ENCODE measurements at places on chromosomes 3 and 15.

DNA sequence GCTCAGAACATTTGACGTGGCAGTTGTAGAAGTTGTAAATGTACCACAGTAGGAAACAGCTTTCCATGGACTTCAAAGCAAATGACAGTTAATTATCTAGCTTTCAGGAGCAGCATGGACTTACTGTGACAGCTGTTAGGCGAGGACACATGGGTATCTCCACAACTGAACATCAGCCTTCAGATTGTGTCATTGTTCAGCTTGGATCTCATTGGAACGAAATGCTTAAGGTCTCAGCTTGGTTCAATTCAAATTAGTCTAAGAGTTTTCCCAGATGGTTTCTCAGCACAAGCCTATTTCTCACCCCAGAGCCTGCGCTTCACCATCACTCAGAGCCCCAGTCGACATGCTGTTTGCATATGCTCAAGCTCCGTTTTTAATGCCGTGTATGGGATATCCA, 21.1 kb upstream of the GYG1 start:
- DNase-seq = no peak

- DNase-seq = no peak
Observed at GRCh38 chr15:45634432-45635190, at the start of gene SQOR. Gene SQOR, plus strand, starts transcription at chr15:45635029. Its CDS starts 23,895 bp downstream, at chr15:45658924.

DNA sequence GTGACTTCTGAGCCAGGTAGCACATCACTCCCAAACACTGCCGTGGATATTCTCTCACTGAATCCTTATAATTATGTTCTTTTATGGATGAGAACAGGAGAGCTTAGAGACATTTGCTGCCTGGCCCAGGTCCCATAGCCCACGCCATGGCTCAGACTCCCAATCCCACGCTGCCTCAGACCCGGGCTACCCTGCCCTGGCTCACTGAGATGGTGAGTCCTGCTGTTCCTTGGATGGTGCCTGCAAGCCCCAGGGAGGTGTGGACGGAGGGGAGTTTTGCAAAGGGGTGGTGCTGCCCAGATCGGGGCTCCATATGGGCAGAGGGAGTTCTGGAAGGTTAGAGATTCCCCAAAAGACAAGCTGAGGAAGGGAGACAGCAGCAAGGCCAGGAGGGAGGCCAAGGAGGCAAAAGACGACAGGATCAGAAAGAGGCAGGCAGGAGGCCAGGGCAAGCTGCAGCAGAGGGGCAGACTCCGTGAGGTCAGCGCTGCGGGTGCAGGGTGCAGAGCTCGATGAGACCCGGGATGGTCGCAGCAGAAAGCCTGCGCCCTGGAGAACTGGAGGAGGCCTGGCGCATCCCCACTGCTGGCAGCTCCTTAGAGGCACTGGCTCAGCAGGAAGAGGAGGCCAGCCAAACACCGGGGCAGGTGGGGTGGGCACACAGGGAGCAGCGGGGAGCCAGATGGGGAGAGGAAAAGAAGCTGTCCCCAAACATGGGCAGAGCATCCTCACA, 95.7 kb upstream of the ALDH1A3 start:
- DNase-seq = no peak

- DNase-seq = no peak
Observed at GRCh38 chr3:10345911-10346310, 25.0 kb upstream of the SEC13 start.

DNA sequence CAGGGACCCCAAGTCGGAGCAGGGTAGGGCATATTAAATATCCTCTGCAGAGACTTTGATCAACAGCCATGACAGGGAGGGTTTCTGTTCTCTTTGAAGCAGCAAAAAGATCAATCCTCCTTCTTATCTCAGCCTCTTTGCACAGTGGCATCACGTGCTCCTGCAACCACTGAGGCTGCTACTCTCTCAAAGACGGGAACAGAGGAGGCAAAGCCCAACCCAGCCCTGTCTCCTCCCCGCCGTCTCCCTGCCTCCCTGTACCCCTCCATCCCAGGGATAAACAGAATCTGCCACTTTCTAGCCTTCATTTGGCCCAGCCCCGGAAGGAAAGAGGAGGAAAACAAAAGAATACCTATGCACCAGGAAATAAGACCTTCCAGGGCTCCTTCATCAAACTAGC, 7.5 kb upstream of the TBC1D21 start:
- no peak for DNase-seq

GRCh38 chr15:83066034-83066733, 868 bp downstream of the BTBD1 start:
- DNase-seq = no peak

- DNase-seq = no peak
Observed at GRCh38 chr3:9398700-9399336, 1.4 kb downstream of the SETD5 start.

GRCh38 chr3:124903896-124904834, 17.0 kb upstream of the ITGB5 start:
- DNase-seq = no peak

DNA sequence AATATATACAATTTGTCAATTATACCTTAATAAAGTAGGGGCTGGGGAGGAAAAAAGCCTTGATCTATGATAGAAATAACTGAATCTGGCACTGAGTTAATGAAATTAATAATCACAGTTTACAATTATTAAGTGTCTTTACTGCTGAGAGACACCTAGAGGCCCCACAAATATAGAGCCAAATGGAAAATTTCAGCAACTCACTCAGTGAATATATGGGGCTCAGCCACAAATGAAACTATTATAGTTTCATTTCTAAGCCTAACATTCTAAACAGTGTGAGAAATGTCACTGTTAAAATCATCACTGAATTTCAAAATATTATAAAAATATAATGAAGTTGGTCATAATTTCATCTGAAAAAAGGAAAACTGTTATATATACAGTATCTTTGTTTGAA, 40.3 kb downstream of the GNB4 start:
- DNase-seq = no peak

- DNase-seq = no peak
Observed at GRCh38 chr3:177449360-177450006, 252.2 kb upstream of the TBL1XR1 start.

GRCh38 chr3:60636846-60637245, 614.4 kb downstream of the FHIT start:
- no peak for DNase-seq

DNA sequence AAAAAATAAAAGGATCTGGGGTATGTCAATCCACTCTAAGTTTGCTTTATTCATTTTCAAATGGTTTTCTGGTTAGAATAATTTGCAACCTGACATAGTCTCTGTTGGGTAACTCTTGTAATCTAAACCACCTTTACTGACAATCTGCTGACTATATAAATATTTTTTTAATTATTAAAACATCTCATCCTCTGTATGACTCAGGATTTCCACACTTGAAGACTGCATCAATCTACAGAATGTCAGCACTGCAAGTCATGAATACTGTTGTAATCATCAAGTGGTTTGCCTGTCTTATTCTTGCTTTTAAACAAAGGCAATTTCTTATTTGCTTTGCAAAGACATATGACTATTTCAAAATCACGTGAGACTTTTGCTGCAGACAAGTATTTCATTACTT, 42.1 kb downstream of the VGLL3 start:
- no peak for DNase-seq

- DNase-seq = no peak
Observed at GRCh38 chr3:162555761-162556160, 1059.2 kb downstream of the OTOL1 start.

DNA sequence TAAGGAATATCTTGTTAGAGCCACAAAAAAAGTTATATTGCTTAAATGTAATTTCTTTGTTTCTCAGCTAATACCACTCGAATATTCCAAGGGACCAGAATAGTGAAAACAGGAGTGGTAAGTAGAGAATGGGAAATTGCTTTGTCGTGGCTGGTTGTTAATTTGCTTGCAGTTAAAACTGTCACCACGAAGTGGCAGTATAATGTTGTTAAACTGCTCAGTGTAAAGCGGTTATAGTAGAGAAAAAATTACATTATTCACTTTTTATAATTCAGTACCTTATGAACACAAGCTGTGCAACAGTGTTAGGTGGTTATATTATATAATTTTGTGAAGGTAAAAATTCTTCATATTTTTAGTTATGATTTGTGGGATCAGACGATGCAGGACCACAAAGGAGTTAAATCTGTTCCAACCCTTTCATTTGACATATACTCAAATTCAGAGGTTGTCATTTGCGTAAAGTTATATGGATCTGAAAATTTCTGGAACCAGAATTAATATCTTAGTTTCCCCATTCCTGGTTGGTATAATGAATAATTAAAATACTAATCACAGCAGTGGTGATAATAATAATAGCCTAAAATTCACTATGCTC, 171.8 kb downstream of the FEZF2 start:
- DNase-seq = no peak

GRCh38 chr3:47227678-47228077, 54.9 kb downstream of the KIF9 start:
- no peak for DNase-seq

- DNase-seq = no peak
Observed at GRCh38 chr15:77457905-77458265, 37.2 kb downstream of the HMG20A start.

DNA sequence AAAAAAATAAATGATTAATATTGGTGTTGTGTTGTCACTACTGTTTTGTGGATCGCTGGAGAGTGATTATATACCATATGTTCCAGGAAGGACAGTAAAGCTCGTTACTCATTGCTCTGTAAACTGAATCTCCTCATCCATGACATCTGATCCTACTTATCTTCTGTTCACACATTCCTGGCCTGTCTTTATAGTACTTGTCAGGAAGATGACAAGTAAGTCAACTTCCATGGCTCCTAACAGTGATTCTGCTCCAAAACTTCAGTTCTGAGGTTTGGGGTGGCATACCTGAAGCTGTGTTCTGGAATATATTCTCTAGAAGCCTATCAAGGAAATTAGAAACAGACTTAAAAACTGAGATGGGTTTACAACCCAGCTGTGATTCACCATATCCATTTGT, 288.9 kb downstream of the ZBBX start:
- peak; percentile 95 for DNase-seq

GRCh38 chr15:29196290-29196689, 73.3 kb downstream of the NSMCE3 start:
- DNase-seq = no peak

DNA sequence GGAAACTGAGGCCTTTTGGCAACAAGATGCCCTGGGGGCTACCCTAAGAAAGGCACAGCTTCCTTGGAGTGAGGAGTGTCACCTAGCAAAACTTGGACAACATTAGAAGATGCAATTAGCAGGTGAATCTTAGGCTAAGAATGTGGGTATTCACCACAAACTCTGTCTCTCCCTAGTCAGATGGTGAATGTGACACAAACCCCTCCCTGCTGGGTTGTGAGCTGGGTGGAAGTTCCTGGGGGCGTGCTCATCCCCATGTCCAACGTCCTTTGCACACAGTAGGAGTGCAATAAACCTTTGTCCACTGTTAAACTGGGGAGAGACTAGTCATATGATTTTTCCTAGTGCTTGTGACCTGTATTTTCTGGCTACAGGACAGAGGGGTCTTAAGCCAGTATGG, 67.1 kb upstream of the SH3GL3 start:
- DNase-seq = no peak

GRCh38 chr3:134369231-134369741, 5.0 kb downstream of the AMOTL2 start:
- no peak for DNase-seq

DNA sequence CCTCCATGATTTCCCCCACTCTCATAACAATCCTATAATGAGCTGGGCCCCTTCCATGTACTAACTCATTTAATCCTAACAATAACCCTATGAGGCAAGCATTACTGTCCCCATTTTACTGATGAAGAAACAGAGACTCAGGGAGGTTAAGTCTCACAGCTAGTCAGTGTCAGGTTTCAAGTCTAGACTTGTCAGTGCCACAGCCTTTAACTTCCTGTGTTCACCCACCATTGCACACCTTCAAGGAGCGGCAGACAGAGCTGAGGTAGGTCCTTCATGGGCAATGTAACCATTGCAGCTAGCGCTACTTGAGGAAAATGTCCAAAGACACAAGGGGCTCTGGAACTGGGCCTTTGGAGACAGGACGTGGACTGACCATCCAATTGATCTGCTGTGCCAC, 105.8 kb upstream of the CTNNB1 start:
- DNase-seq = no peak

GRCh38 chr15:27458345-27459084, 487.5 kb downstream of the GABRG3 start:
- peak; percentile 6 for DNase-seq

DNA sequence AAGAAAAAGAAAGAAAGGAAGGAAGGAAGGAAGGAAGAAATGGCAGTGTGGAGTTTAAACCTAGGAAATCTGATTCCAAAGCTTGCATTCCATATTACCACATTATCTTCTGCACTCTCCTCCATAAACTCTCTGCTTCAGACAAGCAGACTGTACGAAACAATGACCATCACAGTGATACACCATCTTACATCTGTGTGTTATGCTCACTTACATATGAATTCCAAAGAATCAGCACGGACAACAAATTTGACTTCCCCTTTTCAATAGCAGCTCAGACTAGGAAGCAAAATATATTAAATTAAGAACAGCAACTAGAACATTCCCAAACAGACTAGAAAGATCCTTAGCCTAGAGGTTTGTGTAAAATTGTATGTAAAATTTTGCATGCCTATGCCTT, 18.0 kb upstream of the PPM1L start:
- DNase-seq = no peak

DNA sequence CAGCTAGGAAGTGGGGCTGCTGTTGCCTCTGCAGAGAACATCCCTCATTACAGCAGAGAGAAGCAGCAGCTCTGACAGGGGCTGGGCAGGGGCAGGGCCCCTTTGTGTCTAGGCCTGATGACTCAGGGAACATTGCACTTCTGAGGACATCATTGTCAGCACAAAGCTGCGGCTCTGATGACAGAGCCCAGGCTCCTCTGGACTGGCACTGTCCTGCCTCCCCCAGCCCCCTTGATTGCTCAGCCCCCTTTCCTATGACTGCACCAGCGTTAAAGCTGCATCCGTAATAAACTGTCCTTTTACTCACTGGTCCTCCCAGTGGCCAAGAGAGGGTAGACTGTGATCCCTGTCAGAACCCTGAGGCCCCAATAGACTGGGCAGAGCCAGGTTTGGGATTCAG, 18.3 kb downstream of the TRH start:
- no peak for DNase-seq

DNA sequence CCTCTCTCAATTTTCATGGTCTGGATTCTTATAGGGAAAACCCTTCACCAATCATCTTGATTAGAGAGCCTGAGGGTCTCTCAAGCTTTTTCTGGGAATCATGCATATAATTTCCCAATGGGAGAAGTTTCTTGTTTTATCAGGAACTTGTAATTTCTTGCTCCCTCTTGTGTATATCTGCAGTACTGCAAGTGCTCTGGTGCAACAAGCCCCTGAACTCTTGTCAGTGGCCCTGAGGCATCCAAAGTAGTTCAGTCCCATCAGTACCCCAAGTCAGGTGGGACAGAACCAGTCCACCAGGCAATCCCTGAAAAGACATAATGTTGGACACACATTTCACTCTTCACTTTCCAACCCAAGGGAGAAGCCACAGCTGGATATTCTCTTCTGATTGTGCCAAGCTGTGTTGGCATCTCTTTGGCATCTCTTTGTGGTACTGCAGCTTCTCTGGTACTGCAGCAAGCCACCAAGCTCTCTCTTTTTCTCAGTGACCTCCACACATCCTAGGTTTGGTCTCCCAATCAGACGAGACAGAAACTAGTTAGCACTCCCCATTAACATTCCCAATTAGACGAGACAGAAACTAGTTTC, 214.5 kb downstream of the ZIC4 start:
- peak; percentile 37 for DNase-seq

- DNase-seq = no peak
Observed at GRCh38 chr3:54427941-54428871, 305.9 kb downstream of the CACNA2D3 start.

GRCh38 chr3:129695230-129695629, 88.8 kb upstream of the PLXND1 start:
- no peak for DNase-seq

Data from NCI-H524 treated with DMSO at 0.1 percent for 48 hours (cell line).